ENCODE measurements at places on chromosomes 7 and 10. TPM values are rescaled to one million over a fixed set of nuclear protein-coding genes. Genes with fewer than 3 reads are reported as not detected.

Gene ADAP1
- 3.9 TPM for total RNA-seq

Gene SEC23IP
- total RNA-seq, result 90.3 TPM

Gene PTF1A
- not detected for total RNA-seq

Gene ACTL6B
- not detected for total RNA-seq

Gene MMD2
- total RNA-seq, result not detected

Gene CFAP69
- total RNA-seq, result 0.55 TPM

Gene PRSS37
- not detected for total RNA-seq

Gene ACBD7
- total RNA-seq, result 0.51 TPM

Gene CCDC126
- 11.3 TPM for total RNA-seq

Gene ZNF862
- total RNA-seq, result 15.9 TPM

Gene MCM10
- 3.7 TPM for total RNA-seq

Gene KCNMA1
- total RNA-seq, result 87.6 TPM

Gene CC2D2B
- total RNA-seq, result 0.30 TPM

Gene LRRC4
- total RNA-seq, result 0.94 TPM

GRCh38 chr7:138625849-138626230, 75.3 kb downstream of the SVOPL start:
- no peaks in the 10 kb centered on the region for H3K36me3 ChIP-seq
- peaks cover 6% of the 10 kb centered on the region for H3K27me3 ChIP-seq
- no peaks in the 10 kb centered on the region for H3K4me1 ChIP-seq
- H3K4me3 ChIP-seq, result no peak overlapping the region

DNA sequence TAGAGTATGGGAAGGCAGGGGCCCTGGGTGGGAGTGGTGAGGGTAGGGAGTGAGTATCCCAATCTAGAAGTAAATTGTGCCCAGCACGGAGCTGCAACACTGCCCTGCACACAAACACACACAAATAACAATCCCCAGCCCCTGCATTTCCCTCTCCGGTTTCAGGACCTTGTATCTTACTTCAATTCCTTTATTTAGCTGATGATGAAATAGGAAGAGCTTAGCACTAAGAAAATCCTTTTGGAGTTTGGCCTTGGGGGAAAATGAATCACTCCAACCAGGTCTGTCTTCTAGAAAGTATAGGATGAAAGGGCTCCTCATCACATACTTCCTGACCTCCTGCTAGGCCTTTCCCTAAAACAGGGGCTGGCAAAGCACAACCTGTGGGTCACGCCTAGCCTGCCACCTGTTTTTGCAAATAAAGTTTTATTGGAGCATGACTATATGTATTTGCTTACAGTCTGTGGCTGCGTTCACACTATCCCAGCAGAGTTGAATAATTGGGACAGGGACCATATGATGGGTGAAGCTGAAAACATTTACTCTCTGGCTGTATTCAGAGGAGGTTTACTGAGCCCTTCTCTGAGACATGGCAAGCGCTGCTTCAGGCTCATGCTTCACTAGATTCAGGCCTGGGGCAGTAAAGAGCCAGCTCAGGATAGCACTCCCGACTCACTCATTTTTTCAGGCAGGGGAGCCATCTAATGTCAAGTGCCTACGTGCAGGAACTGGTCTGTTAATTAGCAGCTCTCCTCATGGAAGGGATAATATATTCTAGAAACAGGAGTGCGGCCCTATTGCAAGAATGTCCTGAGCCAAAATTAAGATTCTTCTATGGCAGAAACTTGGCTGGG, 111.0 kb downstream of the EGFR start:
- H3K4me1 ChIP-seq, result peaks cover 79% of the 10 kb centered on the region
- H3K27me3 ChIP-seq, result no peaks in the 10 kb centered on the region
- peak overlapping the region; percentile 89 for H3K27ac ChIP-seq

- DNase-seq, result no peak
- H3K4me3 ChIP-seq, result no peak overlapping the region
- no peaks in the 10 kb centered on the region for H3K4me1 ChIP-seq
- no peak overlapping the region for H3K27ac ChIP-seq
- peaks cover 19% of the 10 kb centered on the region for H3K36me3 ChIP-seq
These were observed 282.4 kb downstream of the CELF2 start for GRCh38 chr10:11300026-11300425.

- no peak for DNase-seq
- H3K4me3 ChIP-seq, result no peak overlapping the region
- peaks cover 9% of the 10 kb centered on the region for H3K36me3 ChIP-seq
- no peaks in the 10 kb centered on the region for H3K27me3 ChIP-seq
These were observed 3.1 kb downstream of the CYP17A1 start for GRCh38 chr10:102834143-102834542.

DNA sequence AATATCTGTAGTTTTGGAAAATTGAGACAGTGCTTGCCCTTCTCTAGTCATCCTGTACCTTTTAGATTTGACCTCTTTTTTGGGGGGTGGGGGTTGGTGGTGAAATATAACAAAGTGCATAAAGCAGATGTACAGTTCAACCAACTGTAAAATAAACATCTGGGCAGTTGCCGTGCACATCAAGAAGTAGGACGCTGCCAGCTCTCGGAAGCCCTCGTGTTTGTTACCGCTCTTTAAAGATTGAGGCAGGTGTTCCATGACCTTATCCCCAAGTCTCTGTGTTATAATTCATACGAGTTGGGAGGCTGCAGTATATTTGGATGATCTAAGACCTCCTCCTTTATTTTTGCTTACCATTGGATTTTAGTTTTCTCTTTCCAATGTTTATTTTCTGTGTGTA, 55.1 kb downstream of the SDK1 start:
- no peaks in the 10 kb centered on the region for H3K4me1 ChIP-seq
- no peak overlapping the region for H3K4me3 ChIP-seq
- no peak overlapping the region for H3K27ac ChIP-seq

DNA sequence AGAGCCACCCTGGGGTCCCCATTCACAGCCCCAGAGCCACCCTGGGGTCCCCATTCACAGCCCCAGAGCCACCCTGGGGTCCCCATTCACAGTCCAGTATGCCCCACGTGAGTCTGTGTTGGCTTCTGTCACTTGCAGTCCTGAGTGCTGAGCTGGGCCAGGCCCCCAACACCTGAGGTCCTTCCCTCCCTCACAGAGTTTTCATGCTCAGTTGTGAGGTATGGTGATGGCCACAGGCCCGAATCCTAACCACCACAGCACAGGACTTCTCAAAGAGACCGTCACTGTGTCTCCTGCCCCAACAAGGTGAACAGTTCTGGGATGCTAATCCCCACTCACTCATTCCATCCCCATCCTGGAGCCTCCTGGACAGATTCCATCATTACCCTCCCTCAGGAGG, 239.2 kb downstream of the PTPRN2 start:
- H3K36me3 ChIP-seq, result no peaks in the 10 kb centered on the region
- H3K27ac ChIP-seq, result no peak overlapping the region
- peaks cover 19% of the 10 kb centered on the region for H3K27me3 ChIP-seq
- no peaks in the 10 kb centered on the region for H3K4me1 ChIP-seq

- H3K4me3 ChIP-seq, result no peak overlapping the region
- DNase-seq, result no peak
- peaks cover 1% of the 10 kb centered on the region for H3K27me3 ChIP-seq
- no peak overlapping the region for H3K27ac ChIP-seq
- no peaks in the 10 kb centered on the region for H3K36me3 ChIP-seq
These were observed 55.5 kb upstream of the FAM171A1 start for GRCh38 chr10:15426558-15426957.

GRCh38 chr7:100080907-100081534, 502 bp downstream of the ZNF3 start:
- H3K36me3 ChIP-seq, result peaks cover 23% of the 10 kb centered on the region
- H3K4me1 ChIP-seq, result peaks cover 38% of the 10 kb centered on the region
- H3K27ac ChIP-seq, result peak overlapping the region; percentile 92
- no peaks in the 10 kb centered on the region for H3K27me3 ChIP-seq
- H3K4me3 ChIP-seq, result peak overlapping the region; percentile 89

DNA sequence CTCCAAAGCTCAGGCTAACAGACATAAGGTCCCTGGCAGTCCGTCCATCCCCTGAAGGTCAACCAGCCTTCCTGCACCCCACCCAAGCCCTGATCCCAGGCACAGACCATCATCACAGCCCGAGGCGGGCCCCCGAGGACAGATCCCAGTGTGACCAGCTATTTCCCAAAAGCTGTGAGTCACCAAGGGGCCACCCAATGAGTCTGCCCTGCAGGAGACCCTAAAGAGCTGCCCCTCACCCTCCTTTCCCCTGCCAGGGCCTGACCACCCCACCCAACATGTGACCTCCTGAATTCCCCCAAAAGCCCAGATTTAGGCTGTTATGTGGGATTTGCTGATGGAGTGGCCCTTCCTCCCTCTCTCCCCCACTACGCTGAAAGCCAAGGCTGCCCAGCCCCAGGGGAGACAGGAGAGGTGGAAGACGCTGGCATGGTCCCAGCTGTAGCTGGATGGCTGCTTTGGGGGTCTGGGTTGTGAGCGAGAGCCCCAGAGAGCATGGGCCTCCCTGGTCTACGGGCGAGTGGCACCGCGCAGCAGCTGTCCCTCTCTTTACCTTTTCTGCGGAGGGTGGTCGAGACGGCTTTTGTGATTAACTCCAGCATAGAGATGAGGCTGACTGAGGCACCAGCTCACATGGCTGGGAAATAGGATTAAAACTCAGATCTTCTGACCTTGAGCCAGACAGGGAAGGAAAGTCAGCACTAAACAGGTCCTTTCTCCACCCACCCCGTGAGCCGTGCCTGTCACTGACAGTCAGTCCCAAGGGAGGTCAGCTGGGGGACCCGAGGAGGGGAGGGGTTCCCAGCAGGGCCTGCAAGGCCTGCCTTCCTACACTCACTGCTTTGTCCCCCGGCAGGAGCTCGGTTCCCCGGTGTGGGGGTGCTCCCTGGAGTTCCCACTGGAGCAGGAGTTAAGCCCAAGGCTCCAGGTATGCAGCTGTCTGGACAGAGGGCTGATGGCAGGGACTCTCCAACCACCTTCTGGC, 16.7 kb downstream of the ELN start:
- peaks cover 25% of the 10 kb centered on the region for H3K4me1 ChIP-seq
- peak overlapping the region; percentile 86 for H3K27ac ChIP-seq
- DNase-seq, result no peak
- H3K27me3 ChIP-seq, result no peaks in the 10 kb centered on the region
- peaks cover 45% of the 10 kb centered on the region for H3K36me3 ChIP-seq

- DNase-seq, result no peak
- H3K4me3 ChIP-seq, result no peak overlapping the region
- peaks cover 7% of the 10 kb centered on the region for H3K4me1 ChIP-seq
- H3K27me3 ChIP-seq, result no peaks in the 10 kb centered on the region
These were observed 16.9 kb downstream of the HBP1 start for GRCh38 chr7:107185716-107186115.

GRCh38 chr10:60343254-60343653, 46.4 kb downstream of the ANK3 start:
- no peak overlapping the region for H3K4me3 ChIP-seq
- no peaks in the 10 kb centered on the region for H3K27me3 ChIP-seq
- peaks cover 21% of the 10 kb centered on the region for H3K4me1 ChIP-seq
- H3K27ac ChIP-seq, result no peak overlapping the region
- H3K36me3 ChIP-seq, result no peaks in the 10 kb centered on the region
- no peak for DNase-seq

GRCh38 chr7:108020585-108020984, 17.6 kb upstream of the LAMB1 start:
- no peaks in the 10 kb centered on the region for H3K36me3 ChIP-seq
- no peak for DNase-seq
- H3K4me3 ChIP-seq, result no peak overlapping the region
- no peaks in the 10 kb centered on the region for H3K27me3 ChIP-seq

DNA sequence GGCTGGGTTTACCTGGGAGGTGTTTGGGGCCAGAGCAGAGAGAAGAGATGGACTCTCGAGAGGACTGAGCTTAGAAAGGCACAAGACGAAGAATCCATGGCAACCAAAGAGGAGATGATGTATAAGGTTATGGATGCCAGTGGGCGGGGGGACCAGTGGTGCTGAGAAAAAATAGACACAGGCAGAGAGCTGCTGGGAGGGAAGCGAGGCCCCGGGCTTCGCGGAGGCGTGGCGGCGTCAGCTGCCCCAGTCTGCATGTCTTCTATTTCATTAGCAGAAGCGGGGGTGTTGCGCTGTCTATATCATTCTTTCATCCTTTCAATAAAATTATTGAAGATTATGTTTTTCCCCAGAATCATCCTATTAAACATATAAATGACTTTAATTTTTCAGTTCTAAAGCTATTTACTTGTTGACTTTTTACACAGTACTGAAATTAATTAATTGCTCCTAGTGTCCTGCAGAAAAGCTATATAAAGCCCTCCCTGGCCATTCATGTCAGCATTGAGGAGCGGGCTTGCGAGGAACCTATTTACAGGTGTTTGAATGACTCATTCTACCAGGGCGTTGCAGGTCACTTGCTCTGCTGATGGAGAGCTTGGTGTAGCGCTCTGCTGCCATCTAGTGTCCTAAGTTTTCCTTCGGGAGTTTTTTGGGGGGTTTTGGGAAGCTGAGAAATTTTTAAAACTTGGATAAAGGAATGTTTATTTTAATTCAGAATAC, 42.9 kb upstream of the BHLHA15 start:
- no peak for DNase-seq
- no peak overlapping the region for H3K27ac ChIP-seq
- no peak overlapping the region for H3K4me3 ChIP-seq
- H3K36me3 ChIP-seq, result peaks cover 3% of the 10 kb centered on the region
- H3K27me3 ChIP-seq, result no peaks in the 10 kb centered on the region
- H3K4me1 ChIP-seq, result peaks cover 9% of the 10 kb centered on the region

DNA sequence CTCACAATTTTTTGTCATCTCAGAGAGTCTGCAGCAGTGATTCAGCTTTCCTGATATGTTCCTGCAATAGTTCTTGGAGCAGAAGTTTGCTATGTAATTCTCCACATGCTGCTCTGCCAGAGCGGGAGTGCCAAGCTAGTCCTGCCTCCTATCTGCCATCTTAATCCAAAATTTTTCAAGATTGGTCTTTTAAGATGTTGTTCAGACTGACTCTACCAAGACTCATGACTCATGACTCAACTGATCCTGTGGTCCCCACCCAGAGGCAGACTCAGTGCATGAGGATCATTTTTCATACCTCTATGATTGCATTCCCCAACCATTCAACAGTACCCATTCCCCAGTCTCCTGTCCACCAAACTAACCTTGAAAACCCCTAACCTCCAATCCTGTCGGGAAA, 470.8 kb downstream of the INHBA start:
- DNase-seq, result no peak
- H3K36me3 ChIP-seq, result peaks cover 2% of the 10 kb centered on the region
- H3K27me3 ChIP-seq, result no peaks in the 10 kb centered on the region
- no peak overlapping the region for H3K4me3 ChIP-seq

- peaks cover 6% of the 10 kb centered on the region for H3K27me3 ChIP-seq
- H3K4me3 ChIP-seq, result no peak overlapping the region
- H3K27ac ChIP-seq, result no peak overlapping the region
- no peaks in the 10 kb centered on the region for H3K4me1 ChIP-seq
These were observed 57.9 kb upstream of the FEZF1 start for GRCh38 chr7:122362473-122362872.

DNA sequence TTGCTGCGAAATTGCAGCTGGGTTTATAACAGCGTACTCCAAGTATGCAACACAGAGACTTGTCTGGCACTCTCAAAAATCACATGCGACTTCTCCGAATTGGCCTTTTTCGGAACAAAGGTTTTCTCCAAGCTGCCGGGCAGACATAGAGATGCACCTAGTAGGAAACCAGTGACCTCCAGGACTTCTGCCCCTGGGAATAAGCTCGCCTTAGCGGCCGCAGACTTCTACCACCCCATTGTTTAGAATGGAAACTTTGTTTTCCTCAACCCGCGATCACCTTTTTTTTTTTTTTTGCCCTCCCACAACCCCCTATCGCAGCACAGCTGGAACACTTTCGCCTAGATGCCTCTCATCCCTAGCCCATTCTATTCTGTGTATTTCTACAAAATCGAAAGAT, 4.9 kb upstream of the HOXA10 start:
- peaks cover 79% of the 10 kb centered on the region for H3K27me3 ChIP-seq
- peaks cover 12% of the 10 kb centered on the region for H3K36me3 ChIP-seq
- no peak overlapping the region for H3K27ac ChIP-seq
- DNase-seq, result no peak

Measured in chondrocyte (in vitro differentiated cells).